ENCODE measurements at places on chromosomes 1 and 21.
A peak's percentile ranks its signal among the peaks of the same experiment; 100 is the strongest.

DNA sequence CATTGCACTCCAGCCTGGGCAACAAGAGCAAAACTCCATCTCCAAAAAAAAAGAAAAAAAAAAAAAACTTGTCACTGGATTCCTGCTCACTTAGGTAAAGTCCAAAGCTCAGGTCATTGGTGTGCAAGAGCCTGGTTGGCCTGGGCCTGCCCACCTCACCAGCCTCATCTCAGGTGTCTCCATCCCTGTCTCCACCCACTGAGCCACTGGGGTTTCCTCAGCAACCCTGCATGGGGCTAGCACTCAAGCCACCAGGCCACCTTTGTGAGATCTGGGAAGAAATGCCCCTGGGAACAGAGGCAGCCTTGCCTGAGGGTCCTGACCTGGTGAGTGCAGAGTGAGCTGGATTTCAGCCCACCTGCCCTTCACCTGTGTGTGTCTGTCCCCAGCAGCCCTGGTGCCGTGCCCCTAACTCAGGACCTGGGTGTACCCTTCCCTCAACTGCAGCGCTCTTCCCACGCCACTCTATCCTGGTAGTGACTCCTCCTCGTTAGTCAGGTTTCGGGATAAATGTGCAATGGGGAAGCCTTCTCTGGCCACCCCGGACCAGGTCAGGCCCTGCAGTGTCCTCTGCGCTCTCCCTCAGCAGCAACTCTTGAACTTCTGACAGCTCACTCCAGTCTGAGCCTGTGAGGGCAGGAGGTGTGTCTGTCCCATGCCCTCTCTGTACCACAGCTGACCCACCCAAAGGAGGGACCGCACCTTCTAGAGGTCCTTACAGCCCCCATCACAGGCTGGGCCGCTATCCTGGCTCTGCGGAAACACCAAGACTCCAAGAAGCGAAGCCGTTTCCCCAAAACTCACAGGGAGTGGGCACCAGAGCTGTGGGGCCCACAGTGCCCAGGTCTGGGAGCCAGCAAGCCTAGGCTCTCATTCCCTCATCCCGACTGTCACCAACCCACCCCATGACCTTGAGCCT is 3.3 kb downstream of the PDZK1IP1 start:
- DNase-seq: no peak

- no peak for DNase-seq
Observed at GRCh38 chr1:34774957-34775356, 6.1 kb upstream of the GJB3 start.

- no peak for DNase-seq
Observed at GRCh38 chr1:29937356-29937755, 701.0 kb downstream of the PTPRU start.

- DNase-seq: peak; percentile 51
Observed at GRCh38 chr21:34845521-34846451, 177.0 kb downstream of the CLIC6 start.

GRCh38 chr1:94986783-94987182 is 59.9 kb upstream of the CNN3 start:
- DNase-seq: no peak

DNA sequence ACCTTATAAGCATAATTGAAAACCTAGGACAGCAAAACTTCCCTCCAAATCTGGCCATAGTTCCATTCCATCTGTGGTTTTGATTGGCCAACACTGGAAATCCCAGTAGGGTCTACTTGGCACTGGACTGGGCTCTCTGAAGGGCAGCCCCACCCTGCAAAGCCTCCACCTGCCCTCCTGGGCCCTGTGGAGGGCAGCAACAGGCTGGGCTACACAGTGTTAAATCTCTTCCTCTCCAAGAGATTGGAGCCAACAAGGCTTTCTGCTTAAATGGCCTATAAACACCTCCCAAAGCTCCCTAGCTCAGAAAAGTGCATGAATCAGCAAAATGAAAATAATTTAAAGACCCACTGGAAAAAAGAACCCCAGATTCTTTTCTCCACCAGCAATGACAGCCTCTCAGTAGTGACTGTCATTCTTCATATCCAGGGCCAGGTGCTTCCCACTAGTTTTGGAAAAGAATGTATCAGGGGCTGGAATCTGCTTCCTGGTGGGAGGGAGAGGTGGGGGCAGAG is 58.5 kb downstream of the BEND5 start:
- peak; percentile 3 for DNase-seq

DNA sequence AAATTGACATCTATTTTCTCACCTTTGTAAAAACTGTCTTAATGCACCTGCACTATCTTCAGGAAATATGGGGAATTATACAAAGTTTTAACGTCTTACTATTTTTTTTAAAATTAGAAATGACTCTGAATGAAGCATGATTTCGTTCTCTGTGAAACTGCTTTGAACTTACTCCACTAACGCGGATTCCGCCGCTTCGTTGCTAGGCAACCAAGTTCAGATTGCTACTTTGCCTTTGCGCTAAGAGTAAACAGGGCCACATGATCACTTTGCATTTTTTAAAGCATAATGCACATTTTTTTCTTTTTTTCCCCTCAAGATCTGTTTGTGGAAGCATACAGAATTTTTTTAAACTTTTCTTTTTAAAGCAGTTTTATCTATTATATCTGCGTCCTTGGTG is 690.5 kb downstream of the BRINP3 start:
- DNase-seq: no peak

GRCh38 chr1:87045761-87046304 is 131.4 kb downstream of the HS2ST1 start:
- no peak for DNase-seq

DNA sequence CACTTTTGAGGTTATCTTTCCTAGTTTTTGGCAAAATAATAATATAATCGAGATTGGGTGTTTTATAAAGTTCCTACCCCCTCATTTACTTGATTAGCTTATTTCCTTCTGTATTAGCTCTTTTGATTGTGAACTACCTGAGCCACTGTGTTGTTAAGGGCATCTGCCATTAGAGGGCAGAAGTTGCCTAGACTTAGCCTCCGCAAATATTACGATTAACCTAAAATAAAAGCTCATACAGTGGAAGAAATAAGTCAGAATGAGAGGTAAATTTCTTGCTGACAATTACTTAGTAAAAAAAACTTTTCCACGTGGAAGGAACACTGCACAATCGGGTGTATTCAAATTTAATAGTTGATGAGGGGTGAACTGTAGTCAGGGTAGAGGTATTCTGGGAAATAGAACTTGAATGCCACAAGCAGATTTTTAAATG is 2.3 kb downstream of the H3-3A start:
- DNase-seq: peak; percentile 57

DNA sequence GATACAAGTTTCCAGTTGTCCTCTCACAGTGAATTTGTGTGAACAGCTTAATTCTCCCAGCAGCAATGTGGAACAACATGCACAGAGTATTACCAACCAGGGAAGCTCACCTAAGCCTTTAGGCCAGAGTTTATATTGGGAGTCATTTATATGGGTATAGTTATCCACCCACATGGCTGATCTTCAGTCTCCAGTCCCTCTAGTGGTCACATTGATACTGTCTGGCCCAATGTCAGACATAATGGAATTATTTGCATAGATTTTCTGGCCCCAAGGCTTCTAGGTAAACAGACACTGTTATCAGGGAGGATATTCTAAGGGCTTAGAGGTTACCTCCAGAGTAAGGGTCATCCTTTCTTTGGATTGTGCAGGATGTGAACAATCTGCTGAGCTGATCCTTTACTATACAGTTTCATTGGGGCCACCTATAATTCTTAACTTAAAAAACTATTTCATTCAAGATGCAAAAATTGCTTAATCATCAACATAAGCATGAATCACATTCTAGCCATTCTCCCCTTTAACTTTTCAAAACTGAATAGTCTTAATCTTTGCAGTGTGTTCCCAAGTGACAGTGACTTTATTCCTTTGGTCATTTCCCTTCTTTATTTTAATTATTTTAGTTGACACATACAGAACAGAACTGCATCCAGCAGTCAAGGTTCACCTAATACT is 210.9 kb downstream of the LTN1 start:
- DNase-seq: peak; percentile 8

DNA sequence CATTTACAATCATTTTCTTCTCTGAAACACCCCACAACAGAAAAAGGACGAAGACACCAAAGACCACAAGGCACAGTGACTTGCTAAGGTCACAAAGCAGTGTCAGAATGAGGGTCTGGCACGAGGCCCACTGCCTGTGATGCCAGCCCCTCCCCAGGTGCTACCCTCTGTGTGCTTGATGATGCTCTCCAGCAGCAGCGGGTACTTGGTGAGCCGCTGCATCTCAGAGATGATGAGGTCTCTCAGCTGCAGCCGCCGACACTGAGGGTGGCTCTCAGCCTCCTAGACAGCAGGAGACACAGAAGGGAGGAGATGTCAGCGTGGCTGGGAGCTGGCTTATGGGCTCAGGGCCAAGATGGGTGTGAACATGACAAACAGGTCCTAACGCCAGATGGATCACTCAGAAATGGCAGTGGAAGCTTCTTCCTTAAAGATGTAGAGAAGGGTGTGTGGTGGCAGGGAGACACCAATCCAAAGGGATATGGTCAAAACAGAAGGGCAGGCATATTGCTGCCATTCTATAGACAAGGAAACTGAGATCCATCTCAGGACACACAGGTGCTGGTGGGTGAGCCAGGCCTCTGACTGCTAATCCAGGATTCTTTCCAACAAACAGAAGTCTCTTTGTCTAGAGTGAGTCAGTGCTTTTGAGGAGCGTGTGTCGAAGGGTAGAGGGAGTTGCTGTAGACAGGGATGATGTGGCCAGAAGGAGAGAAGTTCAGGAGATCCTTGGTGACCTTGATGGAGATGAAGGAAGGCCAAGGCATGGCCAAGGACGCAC is 25.6 kb downstream of the LRRC71 start:
- DNase-seq: no peak

DNA sequence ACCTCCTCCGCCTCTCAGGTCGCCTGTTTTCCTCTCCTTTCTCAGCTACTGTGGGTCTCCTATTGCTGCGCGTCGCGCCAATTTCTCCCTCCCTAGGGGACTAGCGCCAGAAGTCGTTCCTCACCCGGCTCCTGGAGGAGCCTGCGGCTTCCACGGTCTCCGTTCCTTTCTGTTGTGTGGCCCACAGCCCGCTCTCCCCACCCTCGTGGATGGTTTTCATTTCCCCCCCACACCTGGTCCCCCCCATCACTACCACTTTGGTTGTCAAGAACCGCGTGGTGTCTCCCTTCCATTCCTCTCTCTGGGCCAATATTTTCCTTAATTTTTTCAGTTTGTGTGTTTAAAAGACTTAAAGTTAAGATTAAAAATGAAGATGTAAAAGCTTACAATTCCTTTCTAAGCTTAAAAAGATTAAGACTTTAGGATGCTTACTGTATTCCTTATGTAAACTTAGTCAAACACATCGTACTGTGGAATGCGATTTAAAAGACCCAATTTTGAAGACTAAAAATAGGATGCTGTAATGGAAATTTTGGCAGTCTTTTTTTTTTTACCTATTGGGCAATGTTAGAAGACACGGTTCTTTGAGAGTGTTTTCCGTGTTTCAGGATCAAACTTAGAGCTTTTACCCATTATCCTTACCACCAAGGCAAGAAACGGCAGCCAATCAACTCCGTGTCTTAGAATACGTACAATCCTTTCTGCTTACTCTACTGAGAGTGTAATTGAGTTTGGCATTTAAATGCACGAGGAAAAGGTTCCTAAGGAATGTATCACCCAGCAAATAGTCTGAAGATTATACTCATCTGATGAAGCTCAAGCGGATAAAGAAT is 773 bp downstream of the CNST start:
- DNase-seq: peak; percentile 31

DNA sequence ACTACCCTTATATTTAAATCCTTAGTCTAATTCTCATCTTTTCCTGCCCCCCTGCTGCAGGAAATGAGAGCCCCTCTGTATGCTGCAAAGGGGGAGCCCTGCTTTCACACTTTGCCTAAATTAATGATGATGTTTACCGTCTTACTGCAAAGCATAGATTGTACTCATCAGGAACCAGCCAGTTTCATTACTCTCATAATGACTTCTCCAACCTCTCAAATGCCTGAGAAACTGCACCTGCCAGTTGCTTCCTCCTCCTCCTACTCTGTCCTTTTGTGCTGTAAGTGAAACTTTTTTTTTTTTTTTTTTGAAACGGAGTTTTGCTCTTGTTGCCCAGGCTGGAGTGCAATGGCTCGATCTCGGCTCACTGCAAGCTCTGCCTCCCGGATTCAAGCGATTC is 101.7 kb downstream of the ADSS2 start:
- no peak for DNase-seq

GRCh38 chr1:44545961-44546360 is 128.3 kb downstream of the TMEM53 start:
- no peak for DNase-seq

DNA sequence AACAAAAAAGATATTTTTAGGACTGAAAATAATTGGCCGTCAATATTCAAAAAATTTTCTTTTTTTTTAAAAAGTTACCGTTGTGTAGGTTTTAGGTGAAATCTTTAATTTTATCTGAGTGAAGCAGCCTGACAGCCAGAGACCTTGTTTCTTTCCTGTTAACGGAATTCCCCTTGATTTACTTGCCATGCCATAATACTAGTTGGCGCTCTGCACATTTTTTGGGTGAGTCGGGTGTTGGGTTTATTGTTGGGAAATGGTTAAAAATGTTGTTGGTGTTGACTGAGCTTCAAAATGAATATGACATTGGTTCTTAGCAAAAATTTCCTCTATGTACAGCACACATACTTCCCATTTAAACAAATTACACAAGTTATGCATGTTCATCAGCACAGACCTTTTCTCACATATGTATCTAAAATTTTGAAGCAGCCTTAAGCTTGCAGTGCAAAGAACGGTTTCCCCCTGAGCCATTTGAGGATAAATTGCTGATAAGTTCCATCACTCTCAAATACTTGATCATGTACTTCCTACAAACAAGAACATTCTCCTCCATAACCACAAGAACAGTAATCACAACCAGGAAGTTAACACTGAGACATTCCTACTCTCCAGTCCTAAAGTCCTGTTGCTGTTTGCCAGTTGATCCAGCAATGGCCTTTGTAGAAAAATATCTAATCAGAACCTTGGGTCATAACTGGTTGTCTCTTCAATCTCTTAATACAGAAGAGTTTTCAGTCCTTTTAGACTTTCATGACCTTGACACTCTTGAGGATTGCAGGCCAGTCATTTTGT is 34.2 kb downstream of the CAMTA1 start:
- DNase-seq: no peak

DNA sequence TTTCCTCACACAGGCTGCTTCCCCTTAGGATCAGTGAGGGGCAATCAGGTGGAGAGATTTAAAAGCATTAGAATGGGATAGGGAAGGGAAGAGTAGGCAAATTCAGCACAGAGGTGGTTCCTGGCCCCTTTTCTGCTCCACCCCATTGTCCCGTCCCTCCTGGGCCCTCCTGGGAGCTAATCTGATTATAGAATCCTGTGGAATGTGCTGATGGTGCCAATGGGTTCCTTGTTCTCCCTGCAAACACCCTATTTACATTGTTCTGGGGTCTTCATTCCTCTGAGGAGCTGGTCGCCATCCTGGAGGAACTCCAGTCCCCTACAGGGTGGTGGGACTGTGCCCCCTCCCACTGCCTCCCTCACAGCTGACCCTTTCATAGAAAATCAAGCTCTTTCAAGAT is 34.4 kb upstream of the LRP8 start:
- no peak for DNase-seq

- no peak for DNase-seq
Observed at GRCh38 chr21:41011951-41012366, 156.0 kb upstream of the BACE2 start.

DNA sequence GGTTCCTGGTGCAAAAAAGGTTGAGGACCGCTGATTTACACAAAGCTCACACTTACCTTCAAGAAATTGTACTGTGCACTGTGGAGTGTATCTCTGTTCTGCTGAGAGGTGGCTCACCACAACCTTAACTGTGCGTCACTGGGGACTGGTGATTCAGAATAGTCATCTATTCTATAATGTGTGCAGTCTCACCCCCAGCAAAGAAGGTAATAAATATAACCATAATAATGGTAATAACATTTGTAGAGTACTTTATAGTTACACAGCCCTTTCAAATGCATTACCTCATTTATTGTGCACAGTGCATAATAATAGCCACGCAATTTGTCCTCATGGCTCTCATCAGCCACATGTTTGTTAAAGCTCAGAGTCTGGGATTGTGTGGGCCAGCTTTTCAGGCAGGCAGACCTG is 59.4 kb upstream of the DUSP10 start:
- DNase-seq: no peak

All from inflammatory macrophage treated with lipopolysaccharide for 1 hour (primary cell).